ENCODE measurements at places on chromosomes 3 and 15. TPM values are rescaled to one million over a fixed set of nuclear protein-coding genes. Genes with fewer than 3 reads are reported as not detected.

The C15orf62 gene
- 1.5 TPM for polyA plus RNA-seq

The CNTN4 gene
- polyA plus RNA-seq, result 6.0 TPM

The SLC51A gene
- 7.6 TPM for polyA plus RNA-seq

The CELF6 gene
- not detected for polyA plus RNA-seq

The TMEM212 gene
- not detected for polyA plus RNA-seq

The GPR171 gene
- 0.09 TPM for polyA plus RNA-seq

The SYNM gene
- 49.2 TPM for polyA plus RNA-seq

The NEK10 gene
- polyA plus RNA-seq, result 6.8 TPM

GRCh38 chr3:182524711-182525401 is 268.4 kb upstream of the ATP11B start:
- DNase-seq, result no peak

GRCh38 chr3:16190704-16191103 is 16.2 kb downstream of the GALNT15 start:
- no peak for DNase-seq

DNA sequence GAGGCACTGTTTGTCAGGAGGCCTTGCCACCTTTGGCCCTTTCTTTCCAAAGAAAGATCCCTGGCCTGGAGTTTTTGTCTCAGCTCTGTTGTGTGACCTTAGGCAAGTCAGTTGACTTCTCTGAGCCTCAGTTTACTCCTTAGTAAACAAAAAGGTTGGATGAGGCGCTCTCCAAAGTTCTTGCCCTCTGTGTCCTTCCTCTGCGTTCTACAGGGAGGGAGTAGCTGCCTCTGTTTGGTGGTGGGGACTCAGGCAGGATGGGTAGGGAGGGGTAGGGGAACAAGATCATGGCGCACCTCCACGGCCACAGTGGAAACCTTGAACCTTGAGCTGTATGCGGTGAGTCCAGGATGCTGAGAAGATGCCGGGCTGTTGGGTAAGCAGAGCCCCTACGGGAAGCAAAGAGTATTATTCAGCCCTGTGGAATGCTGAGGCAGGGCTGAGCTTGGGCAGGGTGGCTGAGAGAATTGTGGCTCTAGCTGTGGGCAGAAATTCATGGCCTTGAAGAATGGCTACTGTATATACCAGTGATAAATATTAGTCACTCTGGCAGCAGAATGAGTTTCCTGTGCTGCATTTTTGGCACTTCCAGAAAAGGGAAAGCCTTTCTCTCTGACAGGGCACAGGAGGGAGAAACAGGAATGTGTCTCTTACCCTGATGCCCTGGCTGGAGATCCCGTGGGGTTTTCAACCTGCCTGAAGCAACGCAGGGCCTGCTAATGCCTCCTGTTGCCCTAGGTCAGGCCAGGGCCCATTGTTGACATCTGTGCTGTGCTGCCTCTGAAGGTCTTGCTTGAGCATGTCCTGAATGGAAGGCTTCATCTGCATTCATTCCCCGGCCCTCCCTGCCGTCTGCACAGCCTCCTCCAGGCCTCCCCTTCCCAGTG is 39.9 kb downstream of the SMAD3 start:
- no peak for DNase-seq

GRCh38 chr3:67389176-67389575 is 265.2 kb downstream of the SUCLG2 start:
- DNase-seq, result no peak

DNA sequence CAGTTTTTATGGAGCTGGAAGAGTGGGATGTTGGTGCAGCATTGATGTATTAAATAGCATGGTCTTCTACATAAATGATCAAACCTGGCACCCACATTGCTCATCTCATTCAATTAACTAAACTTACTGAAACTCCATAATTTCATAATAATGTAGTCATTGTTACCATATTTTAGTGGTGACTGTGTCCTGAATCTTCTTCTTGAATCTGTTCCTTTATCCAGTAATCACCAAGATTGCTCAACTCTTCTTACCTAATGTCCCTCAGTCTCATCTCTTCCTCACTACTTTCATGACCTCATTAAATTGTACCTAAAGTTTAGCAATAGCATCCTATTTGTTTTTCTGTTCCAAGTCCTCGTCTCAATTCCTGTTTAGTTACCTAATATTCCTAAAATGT is 69.8 kb downstream of the FGF7 start:
- no peak for DNase-seq

GRCh38 chr3:23153436-23153835 is 49.7 kb upstream of the UBE2E2 start:
- no peak for DNase-seq

- DNase-seq, result no peak
These were observed 481.7 kb upstream of the TGFBR2 start for GRCh38 chr3:30124435-30125370.

DNA sequence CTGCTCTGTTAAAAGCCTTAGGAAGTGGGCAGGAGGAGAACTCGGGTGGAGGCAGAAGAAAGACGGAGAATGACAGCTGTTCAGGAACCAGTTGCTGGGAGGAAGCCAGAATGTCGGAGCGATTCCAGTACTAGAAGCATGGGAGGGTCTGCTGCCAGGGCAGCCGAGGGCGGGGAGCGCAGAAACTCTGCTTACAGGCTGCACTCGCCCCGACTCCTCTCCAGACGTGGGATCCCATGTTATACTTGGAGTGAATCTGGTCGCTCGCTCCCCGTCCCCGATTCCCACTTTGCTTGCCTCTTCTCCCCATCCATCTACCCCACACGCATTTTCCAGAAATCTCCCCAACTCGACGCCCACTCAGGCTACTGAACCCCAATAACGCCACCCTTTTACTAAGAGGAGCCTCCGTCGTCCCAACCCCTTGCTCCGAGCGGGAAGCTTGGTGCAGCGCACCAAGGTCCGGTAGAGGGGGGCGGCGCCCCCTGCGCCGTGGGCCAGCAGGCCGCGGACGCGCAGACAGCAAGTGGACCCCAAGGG is 665 bp downstream of the GATM start:
- DNase-seq, result peak; percentile 64

- no peak for DNase-seq
These were observed 13.1 kb downstream of the DNAAF4 start for GRCh38 chr15:55494931-55495330.

DNA sequence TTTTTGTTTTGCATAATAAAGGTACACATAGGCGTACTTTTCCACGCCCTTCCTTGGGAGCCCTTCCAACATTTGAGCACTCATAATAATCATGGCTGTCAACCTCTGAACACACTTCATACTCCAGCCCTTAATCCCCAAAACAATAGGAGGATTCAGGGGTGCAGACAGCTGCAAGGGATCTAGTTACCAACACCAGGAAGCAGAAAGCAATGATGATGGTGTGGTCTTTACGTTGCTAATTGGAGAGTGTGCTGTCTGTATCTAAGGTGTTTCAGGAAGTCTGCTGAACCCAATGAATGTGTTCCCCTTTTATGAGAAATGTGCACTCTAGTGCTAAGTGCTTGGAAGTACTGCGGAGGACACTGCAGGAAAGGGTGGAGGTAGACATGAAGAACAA is 60.3 kb upstream of the PDZRN3 start:
- DNase-seq, result no peak

DNA sequence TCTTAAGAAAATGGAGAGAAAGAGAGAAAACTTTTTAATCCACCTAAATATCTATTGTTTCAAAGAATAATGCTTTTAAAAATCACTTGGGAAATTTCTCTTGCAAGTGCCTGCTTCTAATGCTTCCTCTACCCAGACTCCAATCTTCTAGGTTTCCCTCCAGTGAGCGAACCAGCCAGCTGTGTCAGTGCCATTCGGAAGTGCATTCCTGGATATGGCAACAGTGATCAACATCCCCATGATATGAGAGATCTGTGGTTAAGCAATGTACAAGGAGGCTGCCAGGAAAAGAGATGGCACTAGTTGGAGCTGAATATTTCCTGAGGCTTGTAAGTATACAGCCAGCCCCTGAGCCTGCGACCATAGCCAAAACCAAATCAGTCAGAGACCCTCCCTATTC is 53.3 kb upstream of the KCNMB2 start:
- DNase-seq, result no peak

GRCh38 chr3:120775411-120775810 is 32.9 kb downstream of the GTF2E1 start:
- DNase-seq, result no peak

DNA sequence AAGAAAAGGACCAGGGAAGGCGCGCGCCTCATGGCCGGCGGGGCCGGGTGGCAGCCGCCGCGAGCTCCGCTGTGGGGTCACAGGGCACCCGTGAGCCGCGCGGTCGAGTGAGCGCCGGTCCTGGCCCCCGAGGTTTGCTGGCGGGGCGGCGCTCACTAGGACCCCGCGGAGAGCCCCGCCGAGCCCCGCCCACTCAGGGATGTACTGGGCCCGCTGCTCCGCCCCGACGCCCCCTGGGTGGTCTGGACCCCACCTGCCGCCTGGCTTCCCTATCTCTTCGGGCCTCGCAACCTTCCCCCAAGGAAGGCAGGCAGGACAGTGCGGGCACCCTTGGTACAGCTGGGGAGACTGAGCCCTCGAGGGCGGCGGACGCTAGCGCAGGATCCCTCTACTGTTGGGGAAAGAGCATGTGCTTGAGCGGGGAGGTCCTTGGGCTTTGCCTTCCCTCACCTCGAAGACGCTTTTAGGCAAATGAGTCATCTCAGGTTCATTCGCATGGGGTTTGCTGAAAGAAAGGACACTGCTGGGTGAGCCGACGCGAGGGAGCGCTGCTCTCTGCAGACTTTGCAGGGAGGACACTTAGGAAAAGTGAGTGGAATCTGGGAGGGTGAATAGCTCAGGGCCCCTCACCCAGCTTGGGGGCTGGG is at the start of gene CHRNB4:
Gene CHRNB4, minus strand, starts transcription at position 109 of the 647 bp plus-strand sequence. Its CDS starts 77 bp downstream, at position 32.
- no peak for DNase-seq

GRCh38 chr15:89591834-89592233 is 16.6 kb downstream of the TICRR start:
- DNase-seq, result no peak

DNA sequence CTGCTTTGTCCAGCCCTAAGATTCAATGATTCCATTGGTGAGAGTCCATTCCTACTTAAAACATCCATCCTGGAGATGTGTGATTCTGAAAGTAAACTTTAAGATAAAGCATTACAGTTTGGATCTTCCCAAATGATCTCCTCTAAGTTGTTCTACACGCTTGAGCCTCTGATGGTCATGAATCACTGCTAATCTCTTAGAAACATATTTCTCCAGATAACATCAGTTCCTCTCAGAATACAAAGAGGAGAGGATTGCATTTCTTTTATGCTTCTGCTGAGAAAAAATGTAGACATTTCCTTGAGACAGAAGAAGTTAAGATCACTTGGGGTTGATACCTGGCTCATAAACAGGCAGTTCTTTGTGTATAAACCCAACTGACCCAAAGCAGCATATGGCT is 281.2 kb upstream of the DPH6 start:
- no peak for DNase-seq

DNA sequence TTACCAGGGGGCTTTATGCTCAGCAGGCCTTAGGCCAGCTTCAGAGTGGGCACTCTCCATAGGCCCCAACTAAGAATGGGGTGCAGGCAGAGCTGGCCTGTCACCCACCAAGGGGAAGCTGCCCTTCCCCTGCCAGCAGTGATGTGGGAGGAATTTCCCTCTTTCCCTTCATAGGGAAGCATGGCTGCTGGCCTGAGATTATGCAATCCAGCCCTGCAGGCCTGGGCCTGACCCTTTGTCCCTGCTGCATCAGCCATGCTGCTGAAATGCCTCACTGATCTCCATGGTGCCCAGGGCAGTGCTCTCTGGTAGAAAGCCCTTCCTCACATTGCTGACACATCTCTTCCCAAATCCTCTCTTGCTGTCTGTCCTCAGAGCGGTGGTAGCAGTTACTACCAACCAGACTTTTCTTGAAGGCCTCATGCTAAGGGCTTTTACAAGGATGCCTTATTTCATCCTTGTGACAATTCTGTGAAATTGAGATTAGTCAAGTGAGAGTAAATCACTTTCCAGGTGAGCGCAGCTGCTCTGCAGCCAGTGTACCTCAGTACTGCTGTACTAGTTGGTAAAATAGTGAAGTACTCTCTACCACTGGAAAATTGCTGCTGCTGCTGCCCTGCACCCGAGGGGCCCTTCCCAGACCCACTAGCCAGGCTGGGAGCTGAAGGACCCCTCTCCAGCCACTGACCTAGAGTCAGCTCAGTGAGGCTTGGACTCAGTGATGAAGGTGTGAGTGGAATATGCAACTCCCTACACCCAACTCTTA is 33.8 kb downstream of the MRAS start:
- no peak for DNase-seq

DNA sequence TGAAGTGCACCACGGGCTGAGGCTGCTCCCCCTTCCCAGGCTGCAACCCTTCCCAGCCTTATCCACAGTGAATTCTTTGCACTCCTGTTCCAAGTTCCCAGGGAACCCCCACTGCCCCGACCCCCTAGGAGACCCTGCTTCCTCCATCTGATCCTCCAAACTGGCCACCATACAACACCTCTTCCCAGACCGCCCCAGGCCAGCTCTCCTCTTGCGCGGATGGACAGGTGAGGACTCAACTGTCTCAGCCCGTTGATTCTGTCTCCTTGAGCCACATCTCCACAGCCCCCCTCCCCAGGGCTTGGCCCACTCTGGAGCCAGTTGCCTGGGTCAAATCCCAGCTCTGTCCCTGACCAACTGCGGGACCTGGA is 21.7 kb downstream of the GRIP2 start:
- no peak for DNase-seq

DNA sequence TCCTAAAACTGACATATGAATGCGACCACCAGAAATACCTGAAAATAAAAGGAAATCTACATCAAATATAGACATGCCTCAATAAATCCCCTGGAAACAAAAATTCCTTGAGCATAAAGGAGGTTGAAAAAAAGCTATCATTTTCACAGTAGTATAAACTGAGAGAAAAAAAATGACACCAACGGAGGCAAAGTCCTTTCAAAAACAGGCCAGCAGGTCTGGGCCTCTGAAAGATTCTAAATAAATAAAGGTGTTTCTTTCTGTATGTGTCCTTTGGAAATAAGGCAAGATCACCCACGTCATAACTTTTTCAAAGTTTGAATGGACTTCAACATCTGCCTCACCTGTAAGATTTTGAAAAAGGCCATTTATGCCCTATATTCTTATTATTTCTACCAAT is 5.0 kb downstream of the CLPX start:
- no peak for DNase-seq

DNA sequence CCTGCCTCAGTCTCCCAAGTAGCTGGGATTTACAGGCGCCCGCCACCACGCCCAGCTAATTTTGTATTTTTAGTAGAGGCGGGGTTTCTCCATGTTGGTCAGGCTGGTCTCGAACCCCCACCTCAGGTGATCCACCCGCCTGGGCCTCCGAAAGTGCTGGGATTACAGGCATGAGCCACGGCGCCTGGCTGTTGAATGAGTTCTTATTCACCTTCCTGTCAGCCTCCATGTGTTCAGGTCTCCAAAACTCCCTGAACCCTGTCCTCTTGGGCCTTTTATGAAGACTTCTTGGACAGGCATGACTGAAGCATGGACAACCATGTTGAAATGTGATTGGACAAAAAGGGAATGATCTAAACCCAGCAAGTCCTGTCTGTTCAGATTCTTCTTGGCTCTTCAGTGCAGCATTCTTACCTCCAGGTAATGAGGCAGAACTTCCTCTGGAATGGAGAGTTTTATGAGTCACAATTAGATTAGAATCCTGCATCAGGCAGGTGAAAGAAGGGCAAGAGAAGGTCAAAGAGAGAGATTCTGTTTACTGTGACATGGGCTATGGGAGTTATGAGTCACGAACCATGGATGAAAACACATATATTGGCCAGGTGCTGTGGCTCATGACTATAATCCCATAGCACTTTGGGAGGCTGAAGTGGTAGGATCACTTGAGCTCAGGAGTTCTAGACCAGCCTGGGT is 23.1 kb upstream of the EIF4A2 start:
- no peak for DNase-seq

Data from muscle of arm (tissue), 14 donors.